Activated naive CD8-positive, alpha-beta T cell treated with anti-CD3 and anti-CD28 coated beads, Interleukin-2, amount 10 ng/mL, durations not matched to agents 7 days and 5 days (primary cell): ENCODE measurements at places on chromosomes 3 and 15. TPM values are rescaled to one million over a fixed set of nuclear protein-coding genes. Genes with fewer than 3 reads are reported as not detected.

The STRIT1 gene
- not detected for total RNA-seq

GRCh38 chr3:59978979-59979378, 929.2 kb upstream of the CFAP20DC start:
- H3K27ac ChIP-seq = no peak overlapping the region
- H3K27me3 ChIP-seq = no peaks in the 10 kb centered on the region
- H3K4me1 ChIP-seq = peaks cover 18% of the 10 kb centered on the region
- H3K4me3 ChIP-seq = no peak overlapping the region
- no peak for DNase-seq

The TRH gene
- total RNA-seq = not detected

GRCh38 chr3:161333696-161334095, 37.6 kb downstream of the SPTSSB start:
- no peak overlapping the region for H3K27ac ChIP-seq
- no peaks in the 10 kb centered on the region for H3K36me3 ChIP-seq
- no peak overlapping the region for H3K4me3 ChIP-seq
- H3K27me3 ChIP-seq = peaks cover 47% of the 10 kb centered on the region
- peaks cover 2% of the 10 kb centered on the region for H3K4me1 ChIP-seq

- H3K27me3 ChIP-seq = no peaks in the 10 kb centered on the region
- no peak overlapping the region for H3K27ac ChIP-seq
- no peaks in the 10 kb centered on the region for H3K36me3 ChIP-seq
- no peak overlapping the region for H3K4me3 ChIP-seq
Observed at GRCh38 chr3:56192001-56192400, 276.3 kb downstream of the ERC2 start.

DNA sequence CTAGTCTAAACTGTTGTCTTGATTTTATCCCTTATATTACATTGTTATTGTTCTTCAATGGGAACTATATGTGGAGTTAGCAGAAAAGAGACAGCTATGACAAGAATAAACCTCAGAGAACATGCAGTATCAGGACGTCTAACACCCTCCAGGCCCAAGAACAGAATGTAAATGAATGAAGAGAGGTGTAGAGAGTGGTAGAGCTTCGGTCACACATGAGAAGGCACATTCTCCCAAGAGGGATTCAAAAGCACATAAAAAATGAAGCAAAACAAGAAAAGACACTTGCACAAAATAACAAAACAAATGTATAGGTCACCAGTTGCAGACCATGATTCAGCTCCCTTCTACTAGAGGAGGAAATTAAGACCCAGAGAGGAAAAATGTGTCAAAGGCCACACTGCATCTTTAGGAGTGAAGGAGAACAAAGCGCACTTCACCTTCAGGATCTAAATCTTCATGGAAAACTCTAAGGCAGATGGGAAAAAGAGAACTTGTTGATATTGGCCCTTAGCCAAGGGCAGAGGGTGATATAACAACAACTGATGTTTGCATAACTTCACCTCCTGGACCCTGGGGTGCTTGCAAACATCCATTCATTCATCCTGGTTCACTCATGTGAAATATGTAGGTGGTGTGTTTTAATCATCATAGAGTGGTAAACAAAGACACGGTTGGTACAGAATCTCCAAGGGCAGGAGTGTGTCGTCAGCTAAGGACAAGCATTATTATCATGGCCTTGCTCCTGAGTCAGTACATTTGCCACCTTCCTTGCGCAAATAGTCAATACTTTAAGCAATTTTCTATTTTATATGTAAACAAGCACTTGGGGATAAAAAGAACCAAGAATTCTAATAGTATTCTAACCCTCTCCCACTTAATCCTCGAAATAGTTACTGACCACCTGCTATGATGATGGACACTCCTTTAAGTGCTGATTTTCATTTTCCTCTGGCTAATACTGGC, 8.8 kb downstream of the NEK10 start:
- DNase-seq = no peak
- H3K4me3 ChIP-seq = no peak overlapping the region
- H3K27me3 ChIP-seq = peaks cover 5% of the 10 kb centered on the region
- peaks cover 20% of the 10 kb centered on the region for H3K4me1 ChIP-seq

The CYFIP1 gene
- total RNA-seq = 12.6 TPM
